ENCODE measurements at places on chromosomes 4 and X.

GRCh38 chr4:176849076-176849475 lies 56.4 kb upstream of the VEGFC start:
- no peak for DNase-seq

DNA sequence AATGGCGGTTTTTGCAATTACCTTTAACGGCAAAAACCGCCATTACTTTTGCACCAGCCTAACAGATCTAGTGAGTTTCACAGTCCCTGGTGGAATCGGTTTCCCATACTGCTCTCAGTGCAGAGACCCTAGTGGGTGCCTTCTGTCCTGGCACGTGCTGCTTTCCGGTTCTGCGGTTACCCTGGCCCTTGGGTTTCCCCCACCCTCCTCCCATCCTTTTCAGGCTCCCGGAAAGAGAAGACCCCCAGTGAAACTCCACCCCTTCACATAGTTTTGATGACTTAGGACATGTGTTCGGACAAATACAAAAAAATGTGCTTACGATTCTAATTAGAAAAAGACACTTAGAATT lies 36.9 kb downstream of the NLGN3 start:
- no peak for DNase-seq

- DNase-seq, result no peak
These were observed 110.5 kb downstream of the APOOL start for GRCh38 chrX:85114171-85114570.

DNA sequence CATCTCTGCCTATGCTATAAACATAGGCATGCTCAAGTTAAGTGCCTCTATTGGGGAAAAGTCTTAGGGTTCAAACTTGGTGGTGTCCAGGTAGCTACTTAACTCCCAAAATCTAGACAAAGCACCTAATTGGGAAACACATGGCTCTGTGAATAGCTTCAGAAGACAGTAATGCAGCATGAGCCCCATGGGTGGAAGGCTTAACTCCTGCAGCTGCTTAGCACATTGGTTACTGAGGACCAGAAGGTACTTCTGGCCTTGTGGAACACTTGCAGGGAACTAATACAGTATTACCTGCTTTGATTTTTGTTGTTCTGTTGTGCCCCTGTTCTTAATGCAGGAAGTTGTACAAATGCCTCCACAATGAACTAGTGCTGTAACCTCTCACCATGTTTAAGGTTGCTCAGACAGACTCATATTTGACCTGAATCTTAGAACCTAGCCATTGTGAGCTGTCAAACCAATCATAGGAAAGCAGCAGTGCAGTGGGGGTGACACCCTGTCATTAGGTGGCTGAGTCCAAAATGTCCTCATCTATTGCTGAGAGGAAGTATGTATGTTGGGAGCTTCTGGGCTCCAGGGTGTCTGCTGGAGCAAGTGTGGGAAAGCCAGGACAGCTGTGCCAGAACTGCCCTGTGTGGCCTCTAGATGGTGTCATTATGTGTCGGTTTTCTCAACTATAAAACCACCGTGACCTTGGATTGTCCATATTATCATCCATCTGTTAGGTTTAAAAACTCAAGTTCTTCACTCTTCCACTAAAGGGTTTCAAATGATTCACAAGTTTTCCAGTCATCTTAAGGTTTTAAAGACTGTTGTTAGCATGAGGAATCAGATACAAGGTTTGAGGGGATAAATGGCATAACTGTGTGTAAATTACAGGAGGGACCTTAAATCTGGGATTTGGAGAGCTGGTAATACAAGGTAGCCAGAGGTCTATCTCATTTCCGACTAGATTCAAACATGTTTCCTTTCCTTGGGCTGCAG lies 69.9 kb upstream of the WDR1 start:
- no peak for DNase-seq

DNA sequence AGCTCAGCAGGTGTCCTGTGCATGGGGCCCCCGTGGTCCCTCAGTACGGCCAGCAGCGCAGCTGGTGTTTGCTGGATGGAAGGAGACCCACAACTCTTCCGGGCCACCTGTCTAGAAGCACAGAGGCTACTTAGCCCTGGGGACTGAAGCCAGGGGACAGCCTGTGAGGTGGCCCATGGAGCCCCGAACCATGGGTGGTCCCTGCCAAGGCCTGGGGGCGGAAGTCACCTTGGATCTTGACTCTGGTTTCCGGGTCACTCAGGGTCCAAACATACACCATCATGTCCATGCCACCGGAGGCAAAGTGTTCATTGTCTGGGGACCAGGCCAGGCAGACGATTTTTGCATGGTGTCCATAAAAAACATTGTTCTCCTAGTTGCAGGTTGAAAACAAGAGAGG lies 39.5 kb downstream of the WDR1 start:
- no peak for DNase-seq

DNA sequence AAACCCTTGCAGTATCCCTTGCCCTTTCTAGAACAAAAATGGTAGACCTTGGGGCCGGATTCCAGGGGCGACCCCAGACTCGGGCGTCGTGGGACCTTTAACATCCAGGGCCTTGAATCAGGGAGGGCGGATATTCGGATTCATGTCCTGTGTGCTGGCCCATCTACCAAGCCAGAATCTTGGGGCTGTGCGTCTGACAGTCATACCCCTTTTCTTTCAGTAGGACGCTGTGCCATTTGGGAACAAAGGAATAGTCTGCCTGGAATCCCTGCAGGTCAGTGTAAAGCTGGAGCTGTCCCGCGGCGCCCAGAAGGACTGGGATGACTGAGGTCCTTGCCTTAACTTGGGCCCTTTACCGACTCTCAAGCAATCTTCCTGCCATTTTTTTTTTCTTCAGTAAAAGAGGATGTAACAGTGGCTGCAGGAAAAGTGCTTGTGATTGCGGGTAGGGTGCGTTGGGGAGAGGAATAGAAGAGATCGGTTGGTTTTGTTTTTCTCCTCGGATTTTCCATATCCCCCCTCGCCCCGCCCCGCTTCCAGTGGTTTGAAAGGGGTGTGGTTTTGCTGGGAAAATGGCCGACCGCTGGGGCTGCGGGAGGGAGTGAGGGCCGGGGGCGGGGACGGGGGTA lies 518 bp downstream of the ARMCX1 start:
- peak; percentile 6 for DNase-seq

DNA sequence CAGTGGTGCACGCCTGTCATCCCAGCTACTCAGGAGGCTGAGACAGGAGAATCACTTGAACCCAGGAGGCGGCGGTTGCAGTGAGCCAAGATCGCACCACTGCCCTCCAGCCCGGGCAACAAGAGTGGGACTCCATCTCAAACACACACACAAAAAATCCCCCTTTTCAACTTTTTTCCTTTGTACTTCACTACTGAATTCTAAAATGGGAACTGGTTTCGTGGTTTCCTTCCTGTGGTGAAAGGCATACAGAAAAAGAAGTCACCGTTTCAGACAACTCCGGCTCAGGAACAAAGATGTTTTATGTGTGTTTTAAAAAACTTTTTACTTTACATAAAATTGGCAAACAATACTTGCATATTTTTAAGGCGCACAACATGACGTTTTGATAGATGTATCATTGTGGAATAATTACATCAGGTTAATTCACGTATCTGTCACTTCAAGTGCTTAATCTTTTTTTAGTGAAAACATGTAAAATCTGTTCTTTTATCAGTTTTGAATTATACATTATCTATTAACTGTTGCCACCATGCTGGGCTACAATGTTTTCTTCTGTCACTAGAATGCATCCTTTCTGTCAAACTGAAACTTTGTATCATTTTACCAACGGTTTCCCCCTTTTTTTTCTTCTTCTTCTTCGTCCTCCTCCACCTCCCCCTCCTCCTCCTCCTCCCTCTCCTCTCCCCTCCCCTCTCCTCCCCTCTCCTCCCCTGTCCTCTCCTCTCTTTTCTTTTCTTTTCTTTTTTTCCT lies 186.0 kb downstream of the CRLF2 start:
- no peak for DNase-seq

DNA sequence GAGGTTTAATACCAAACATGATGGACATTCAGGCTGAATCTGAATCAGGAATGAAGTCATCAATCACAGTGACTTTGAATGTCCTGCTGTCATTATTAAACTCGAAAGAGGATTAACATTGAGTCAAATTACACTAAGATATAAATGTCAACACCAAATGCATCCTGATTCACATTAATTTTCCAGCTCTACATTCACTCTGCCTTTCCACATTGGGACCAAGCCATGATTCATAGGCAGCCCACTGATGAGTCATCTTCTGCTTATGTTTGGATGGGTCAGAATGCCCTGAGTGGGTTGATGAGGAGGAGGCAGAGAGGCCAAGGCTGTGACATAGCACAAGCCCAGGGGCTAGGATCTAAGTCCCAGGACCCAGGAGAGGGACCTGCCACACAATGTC lies 247.6 kb upstream of the RPS6KA3 start:
- DNase-seq, result peak; percentile 79

DNA sequence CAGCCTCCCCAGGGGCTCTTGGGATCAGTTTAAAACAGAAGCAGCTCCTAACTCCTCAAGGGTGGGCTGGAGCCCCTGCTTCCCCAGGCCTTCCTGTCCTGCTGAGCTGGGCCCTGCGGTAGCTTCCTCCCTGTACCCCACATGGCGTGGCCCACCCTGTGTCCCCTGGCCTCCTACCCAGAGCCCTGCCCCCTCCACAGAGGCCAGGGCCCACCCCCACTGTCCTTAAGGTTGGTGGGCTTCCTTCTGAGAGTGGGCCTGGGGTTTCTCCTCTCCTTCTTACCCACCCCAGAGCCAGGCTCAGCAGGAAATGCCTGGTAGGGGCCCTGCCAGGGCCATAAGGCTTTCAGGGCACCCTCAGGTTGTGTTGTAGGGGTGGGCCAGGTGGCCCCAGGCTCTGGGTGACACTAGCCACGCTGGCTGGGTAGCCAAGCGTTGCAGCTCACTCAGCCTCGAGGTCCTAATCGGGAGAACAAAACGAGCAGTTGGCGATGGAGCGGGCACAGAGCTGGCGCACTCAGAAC lies 11.6 kb downstream of the SH3BP2 start:
- no peak for DNase-seq

DNA sequence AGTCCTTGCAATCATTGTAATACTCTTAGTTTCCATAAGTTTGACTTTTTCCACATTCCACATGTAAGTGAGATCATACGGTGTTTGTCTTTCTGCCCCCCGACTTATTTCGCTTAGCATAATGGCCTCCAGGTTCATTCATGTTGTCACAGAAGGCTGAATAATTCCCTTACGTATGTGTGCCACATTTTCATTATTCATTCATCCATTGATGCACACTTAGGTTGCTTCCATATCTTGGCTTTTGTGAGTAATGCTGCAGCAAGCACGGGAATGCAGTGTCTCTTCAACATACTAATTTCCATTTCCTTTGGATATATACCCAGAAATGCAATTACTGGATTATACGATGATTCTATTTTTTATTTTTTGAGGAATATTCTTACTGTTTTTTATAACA lies 22.0 kb upstream of the VEGFC start:
- DNase-seq, result no peak

Measured in Caki2 (cell line).